Vagina (tissue), 2 donors: ENCODE measurements at places on chromosomes 3 and 15. TPM values are rescaled to one million over a fixed set of nuclear protein-coding genes. Genes with fewer than 3 reads are reported as not detected.

DNA sequence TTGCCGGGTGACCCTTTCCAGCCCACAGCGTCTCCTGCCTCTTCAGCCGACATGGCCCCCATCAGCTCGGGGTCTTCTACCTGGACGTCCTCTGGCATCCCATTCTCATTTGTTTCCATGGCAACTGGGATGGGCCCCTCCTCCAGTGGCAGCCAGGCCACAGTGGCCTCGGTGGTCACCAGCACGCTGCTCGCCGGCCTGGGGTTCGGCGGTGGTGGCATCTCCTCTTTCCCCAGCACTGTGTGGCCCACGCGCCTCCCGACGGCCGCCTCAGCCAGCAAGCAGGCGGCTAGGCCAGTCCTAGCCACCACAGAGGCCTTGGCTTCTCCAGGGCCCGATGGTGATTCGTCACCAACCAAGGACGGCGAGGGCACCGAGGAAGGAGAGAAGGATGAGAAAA, 170.2 kb downstream of the FEZF2 start:
- no peak for DNase-seq

DNA sequence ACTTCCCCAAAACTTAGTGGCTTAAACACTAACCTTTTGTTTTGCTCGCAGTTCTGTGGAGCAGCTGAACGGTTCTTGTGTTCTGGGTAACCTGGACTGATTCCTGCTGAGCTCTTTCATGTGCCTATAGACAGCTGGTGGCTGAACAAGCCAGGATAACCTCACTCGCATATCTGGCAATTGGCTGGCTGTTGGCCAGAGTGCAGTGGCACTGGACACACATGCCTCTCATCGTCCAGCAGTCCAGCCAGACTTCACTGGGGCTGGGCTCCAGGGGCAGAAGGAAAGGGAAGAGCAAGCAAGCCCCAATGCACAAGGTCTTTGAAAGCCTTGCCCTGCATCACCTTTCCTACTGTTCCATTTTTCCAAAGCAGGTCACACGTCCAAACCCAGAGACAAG, 53.6 kb upstream of the GATA2 start:
- no peak for DNase-seq

GRCh38 chr3:87756616-87757015, 302.2 kb downstream of the CGGBP1 start:
- no peak for DNase-seq

DNA sequence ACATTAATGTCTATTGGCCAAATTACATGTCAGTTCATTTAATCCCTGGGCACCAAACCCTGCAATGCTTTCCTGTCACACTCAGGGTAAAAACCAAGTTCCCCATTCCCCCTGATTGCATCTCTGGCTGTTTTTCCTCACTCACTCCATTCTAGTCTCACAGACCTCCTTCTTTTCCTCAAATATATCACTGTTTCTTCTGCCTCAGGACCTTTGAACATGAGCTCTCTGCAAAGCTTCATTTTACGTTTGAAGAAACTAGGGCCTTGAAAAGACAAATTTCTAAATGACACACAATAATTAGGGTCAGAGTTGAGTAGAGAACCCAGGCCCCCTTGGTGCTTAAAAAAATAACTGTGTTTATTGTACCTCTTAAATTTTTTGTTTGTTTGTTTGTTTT, 230.6 kb downstream of the THRB start:
- DNase-seq, result no peak

The LCTL gene
- not detected for total RNA-seq

The SPTSSB gene
- 2.9 TPM for total RNA-seq
